ENCODE measurements at places on chromosomes 12 and 14.

DNA sequence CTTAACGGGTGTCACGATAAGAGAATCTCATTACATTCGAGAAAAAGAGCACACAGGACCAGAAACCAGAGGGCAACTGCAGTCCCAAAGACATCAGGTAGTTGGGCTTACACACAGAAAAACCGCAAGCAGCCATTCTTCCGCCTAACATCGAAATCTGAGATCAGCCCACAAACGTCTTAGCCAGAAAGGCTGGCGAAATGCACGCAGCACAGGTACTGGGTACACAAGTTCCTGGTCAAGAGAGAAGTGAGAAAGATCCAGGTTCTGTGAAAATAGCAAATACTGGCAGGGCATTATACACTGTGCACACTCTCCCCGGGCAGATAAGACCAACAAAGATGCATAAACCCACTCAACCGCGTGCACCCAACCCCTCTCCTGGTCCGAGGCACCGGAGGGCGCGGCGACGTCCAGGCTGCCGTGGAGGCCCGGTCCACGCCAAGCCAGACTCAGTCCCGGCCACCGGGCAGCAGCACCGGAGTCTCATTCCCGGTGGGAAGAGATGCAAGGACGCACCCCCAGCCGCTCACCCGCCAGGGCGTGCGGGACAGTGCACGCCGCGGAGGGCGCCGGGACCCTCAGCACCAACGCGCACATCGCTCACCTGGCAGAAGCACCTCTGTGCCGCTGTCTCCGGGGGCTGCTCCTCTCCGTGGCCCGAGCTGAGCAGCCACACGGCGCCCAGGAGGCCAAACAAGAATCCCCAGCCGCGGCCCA is 437 bp downstream of the ERO1A start:
- no peak for DNase-seq

DNA sequence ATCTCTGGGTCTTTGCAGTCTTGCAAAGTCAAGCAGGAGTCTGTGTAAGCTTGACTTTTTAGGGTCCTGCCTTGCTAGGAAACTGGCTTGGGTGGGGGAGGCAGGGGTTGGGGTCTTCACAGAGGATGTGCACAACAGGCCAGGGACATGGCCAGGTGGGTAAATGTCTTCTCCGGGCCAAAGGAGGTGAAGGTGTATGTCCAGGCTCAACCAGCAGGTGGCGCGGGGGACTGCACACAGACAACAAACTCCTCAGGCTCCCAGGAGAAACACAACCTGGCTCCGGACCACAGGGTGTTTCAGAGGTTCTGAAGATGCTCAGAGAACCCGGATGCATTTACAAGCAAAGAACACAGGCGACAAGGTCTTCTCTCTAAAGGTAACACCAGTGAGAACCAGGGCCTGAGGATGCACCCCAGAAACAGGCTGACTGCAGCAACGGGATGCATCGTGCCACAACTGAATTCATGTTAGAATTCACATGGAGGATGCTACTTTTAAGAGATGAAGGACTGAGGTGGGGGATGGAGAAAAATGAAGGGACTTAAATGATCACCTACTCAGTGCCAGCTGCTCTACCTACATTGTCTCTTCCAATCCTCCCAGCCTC is 56.0 kb downstream of the PLEKHG3 start:
- DNase-seq = peak; percentile 2

GRCh38 chr14:101010835-101011234 is 107.3 kb upstream of the RTL1 start:
- DNase-seq = no peak

GRCh38 chr14:65433157-65433556 is 20.6 kb downstream of the FUT8 start:
- no peak for DNase-seq

DNA sequence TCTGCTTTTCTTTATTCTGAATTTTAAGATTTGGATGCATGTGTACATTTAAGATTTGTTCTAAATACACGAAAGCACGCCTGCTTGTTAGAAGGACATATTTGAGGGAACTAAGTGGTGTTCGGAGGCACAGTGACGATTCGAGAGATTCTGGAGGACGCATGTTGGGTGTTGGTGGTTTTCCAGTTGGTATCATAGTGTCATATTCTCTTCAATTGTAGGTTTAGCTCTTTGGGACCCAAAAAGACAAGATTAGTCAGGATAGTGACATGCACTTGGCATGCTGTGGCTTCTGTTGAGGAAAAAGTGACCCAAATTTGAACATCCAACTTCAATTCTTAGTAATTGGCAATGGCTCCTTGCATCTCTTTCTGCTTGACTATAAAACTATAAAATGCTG is 30.1 kb downstream of the PRKCH start:
- DNase-seq = no peak

GRCh38 chr14:93912782-93913181 is 14.4 kb upstream of the FAM181A start:
- DNase-seq = no peak

- DNase-seq = no peak
Observed at GRCh38 chr12:89433634-89434033, 81.3 kb upstream of the DUSP6 start.

DNA sequence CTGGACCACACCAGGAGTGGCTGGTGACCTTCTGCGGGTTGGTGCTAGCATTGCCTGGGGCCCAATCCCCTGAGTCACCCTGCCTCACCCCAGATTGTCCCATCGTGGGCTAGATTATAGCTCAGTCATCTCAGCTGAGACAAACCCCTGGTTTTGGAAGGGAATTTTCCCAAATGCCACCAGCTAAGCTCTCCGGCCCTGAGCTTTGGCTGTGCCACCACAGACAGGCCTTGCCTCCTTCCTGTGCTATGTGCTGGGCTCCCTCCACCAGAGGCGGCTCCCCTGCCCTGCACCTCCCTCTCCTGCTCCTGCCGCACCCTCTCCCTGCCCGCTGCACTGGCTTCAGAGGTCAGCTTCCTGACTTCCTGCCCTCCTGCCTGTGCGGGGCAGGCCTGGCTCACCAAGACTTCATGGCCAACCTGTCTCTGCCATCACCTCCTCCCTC is 196.3 kb downstream of the TSPAN9 start:
- DNase-seq = no peak

GRCh38 chr12:52277486-52278245 is 3.2 kb downstream of the KRT86 start:
- no peak for DNase-seq

- DNase-seq = no peak
Observed at GRCh38 chr14:22178333-22178839, 410.6 kb downstream of the DAD1 start.

DNA sequence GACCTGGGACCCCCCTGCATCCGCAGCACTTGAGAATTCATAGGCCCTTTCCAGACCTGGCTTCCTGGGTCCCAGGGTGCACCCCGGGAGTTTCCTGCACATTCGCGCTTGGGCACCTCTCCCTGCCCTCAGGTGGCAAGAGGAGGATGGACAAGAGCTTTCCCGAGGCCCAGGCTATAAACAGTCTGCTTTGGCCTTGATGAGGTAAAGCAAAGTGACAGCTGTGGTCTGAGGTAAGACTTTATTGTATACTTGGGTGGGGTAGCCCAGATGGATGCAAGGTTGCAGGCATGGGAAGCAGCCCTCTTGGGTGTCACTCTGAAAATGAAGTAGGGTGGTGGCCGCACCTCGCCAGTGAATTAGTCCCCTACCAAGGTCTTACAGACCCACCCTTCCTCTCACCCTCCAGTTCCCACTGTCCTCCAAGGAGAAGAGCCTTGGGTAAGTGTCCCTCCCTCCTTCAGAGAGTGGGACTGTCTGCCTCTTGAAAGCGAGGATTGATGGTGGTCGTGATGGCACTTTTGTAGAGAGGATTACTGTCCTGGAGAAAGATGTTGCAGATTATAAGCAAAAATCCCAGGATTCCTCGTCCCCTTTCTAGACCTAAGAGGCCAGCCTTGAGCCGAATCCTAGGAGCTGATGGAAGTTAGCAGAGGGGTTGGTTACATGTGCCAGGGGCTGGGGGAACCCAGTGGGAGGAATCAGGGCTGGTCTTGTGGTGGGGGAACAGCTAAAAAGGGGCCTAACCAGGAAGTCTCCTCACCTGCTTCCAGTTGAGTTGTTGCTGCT is 10.6 kb upstream of the CSAD start:
- no peak for DNase-seq

- no peak for DNase-seq
Observed at GRCh38 chr12:83630526-83630925, 943.8 kb downstream of the TMTC2 start.

DNA sequence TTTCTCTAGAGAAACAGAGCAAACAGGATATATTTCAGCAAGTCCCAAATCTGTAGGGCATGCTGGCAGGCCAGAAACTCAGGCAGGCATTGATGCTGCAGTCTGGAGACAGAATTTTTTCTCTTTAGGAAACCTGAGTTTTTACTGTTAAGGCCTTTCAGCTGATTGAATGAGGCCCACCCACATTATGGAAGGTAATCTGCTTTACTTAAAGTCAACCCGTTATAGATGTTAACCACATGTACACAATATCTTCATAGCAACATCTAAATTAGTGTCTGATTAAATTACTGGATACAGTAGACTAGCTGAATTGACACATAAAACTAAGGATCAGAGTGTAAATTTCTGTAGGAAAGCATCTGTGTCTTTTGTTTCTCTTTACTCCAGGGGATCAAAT is 65.2 kb downstream of the SRGAP1 start:
- DNase-seq = no peak

- DNase-seq = no peak
Observed at GRCh38 chr14:62905566-62905965, 139.7 kb downstream of the KCNH5 start.

DNA sequence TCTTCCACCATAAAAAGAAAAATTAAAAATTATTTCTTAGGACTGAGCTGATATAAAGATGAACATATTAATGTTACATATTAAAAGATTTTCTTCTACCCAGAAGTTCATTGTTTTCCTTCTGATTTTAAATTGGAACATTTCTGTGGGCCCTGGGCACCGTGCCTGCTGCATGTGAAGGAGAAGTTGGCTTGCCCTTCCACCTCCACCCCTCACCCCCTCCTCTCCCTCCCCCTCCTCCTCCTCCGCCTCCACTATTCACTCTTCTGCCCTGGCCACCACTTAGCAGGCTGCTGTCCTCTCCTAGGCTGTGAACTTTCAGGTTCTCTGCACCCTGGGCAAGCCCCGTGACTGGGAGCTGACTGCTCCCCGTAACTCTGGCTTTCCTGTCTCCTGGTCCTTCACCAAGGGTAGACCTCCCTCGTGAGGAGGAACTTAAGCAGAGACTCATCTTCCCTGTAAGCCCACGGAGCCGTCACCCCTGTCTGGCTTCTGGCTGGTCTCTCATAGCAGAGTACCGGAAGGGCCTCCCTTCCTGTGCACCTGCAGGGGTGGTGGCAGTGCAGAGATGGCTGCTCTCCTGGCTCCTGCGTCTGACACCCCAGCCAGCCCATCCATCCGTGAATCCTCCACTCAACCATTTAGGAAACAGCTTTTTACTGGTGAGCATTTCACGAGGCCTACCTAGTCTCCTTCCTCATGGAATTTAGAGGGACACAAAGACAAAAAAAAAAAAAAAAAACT is 12.8 kb downstream of the TUNAR start:
- DNase-seq = no peak

- no peak for DNase-seq
Observed at GRCh38 chr12:46516238-46516932, 143.8 kb upstream of the SLC38A2 start.

DNA sequence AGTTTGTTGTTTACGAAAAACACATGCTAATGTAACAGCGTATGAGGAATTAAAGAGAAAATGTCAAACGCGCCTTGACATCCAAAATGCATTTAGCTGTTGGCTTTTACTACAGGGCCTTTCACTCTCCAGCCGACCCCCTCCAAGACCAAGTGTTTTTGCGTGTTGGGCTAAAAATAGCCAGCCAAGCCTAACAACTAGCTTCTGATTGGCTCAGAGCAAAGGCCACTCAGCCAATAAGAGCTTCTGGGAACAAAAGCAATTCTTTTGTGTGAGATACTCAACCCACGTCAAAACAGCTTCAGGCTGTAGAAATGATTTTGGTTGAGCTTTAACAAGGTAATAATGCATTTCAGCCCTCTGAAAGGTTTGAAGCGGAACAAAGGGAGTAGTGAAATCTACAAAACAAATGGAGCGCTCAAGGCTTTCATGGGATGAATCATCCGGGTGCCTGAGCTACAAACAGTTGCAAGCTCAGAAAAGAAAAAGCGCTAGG is 198.7 kb upstream of the DCN start:
- peak; percentile 85 for DNase-seq

DNA sequence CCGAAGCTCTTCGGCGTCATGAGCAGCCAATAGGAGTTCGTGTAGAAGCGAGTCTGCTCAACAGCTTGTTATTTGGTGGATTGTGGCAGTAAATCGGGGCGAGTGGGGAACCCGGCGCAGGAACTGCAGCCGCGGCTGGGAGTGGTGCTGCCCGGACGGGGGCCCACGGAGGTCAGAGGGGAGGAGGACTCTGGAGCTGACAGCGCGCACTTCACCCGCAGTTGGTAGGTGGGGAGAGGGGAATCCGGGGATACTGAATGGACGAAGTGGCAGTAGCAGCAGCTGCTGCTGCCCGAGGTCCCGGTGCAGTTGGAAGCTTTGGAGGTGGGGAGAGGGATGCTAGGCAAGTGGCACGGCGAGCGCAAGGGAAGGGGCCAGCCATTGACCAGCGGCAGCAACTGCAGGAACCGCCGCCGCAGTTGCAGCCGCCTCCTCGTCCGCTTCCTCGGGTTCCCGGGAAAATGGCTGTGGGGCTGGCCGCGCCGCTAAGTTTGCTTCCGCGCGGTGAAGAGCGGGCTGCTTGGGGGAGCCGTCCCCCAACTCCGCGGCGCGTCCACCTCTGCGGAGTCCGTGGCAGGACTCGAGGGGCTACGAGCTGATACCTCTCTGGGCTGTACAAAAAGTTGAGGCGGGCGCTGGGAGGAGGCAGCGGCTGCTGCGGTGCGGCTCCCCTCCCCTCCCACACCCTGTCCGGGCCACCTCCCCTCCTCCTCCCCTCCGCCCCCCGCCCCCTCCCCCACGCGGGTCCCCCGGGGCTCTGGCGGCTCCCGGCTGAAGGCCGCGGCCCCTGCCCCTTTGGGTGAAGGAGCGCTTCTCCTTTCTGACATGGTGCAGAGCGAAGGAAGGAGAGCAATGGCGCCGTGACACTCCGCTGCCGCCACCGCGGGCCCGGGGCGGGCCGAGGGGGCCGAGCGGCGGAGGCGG is at the start of gene ARID4A:
ARID4A (plus strand) TSS at position 79 of the 924 bp plus-strand sequence. CDS start 1,300 bp downstream, outside the sequence.
- no peak for DNase-seq

DNA sequence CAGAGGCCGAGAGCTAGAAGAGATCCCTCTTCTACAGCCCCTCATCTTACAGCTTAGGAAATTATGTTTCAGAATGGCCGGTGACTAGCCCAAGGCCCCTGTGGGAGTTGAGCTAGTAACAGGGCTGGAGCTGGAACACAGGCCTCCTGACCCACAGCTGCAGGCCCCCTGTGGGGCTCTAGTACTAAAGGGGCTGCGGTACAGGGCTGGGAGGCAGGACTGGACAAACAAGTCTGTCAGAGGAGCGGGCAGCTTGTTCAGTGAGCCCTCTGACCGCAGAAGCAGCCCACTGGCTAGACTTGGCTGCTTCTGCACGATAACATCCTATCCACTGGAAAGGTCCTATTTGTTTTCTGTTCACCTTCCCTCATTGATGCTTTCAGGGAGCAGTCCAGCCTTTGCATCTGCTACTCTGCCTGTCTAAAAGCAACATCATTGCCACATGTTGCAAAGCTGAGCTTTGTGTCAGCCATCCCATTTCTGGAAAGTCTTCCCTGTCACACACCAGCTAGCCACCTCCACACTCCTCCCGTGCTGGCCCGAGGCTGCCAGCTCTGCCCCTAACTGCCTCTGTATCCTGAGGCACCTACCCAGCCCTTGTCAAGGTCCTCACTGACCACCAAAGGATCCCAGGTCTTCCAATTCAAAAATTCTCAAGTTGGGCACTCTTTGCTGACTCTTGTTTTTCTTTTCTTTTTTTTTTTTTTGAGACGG is 10.2 kb downstream of the PSMC1 start:
- DNase-seq = no peak

Measured in NCI-H1048 (cell line).